Activated T-cell treated with anti-CD3 and anti-CD28 coated beads for 24 hours (primary cell): ENCODE measurements at places on chromosomes 4 and X.
A peak's percentile ranks its signal among the peaks of the same experiment; 100 is the strongest.

DNA sequence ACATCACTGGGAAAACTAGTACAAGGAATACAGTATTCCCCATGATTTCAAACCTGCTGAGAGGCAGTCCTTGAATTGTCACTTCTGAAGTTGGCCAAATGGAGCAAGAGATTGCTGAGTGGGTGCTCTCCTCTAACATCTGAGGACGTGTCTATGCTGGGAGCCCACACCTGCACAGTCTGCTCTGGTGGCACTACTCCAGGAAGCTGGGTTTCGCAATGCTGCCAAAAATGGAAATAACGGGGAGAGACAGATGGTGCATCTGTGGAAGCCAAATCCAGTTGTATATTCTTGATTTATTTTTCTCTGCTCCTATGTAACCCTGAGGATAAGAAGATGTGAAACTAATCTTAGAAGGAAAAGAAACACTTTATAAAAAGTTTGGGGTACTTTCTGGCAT is 240.1 kb upstream of the CTSO start:
- DNase-seq, result no peak

DNA sequence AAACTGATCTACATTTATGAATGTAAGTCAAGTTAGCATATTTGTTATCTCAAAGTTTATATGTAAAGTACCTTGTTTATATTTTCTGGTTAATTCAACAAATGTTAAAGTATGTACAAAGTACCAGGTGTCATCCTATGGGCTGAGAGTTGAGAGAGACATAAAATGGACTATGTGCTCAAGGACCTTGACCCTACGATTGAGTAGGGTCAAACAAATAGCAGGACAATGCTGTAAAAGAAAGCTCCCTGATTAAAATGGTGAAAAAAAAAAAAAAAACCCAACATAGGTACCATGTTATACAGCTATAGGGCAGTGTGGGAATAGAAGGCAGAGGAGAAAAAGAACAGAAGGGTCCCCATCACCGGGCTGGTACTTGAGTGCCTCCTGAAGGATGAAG is 123.4 kb downstream of the CDS1 start:
- no peak for DNase-seq

DNA sequence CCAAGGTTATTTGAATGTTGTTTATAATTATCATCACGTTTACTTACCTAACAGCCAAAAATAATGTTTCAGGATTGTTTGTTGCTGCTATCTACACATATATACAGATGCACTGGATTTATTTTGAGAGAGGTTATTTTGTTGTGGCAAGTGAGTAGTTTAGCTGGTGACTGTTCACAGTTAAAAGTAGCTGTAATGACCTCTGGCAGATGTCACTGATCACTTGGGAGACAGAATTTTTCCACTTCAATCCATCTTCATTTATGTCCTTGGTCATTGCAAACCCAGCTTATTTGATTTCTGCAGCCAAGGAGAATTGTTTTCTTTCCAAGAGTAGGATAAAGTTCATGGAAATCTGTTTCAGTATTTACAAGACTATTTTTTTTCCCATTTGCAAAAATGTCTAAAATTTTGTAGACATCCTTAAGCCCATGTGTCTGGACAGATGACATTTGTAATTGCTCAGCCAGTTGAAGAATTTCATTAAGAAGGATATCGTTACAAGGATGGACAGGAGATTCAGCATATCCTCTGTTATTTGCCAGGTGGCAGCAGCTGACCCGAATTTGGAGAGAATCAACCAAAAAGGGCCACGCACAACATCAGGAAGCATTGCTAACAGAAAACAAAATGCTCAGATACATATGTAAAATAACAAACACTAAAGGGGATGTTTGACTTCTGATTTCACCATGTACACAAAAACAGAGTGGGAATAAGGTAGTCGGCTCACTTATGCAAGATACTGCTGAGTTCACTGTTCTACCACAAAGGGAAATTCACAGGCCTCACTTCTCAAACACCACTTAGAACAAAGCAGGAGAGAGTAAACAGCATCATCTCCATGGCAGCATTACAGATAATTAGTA is 64.5 kb downstream of the GPRIN3 start:
- DNase-seq, result no peak

DNA sequence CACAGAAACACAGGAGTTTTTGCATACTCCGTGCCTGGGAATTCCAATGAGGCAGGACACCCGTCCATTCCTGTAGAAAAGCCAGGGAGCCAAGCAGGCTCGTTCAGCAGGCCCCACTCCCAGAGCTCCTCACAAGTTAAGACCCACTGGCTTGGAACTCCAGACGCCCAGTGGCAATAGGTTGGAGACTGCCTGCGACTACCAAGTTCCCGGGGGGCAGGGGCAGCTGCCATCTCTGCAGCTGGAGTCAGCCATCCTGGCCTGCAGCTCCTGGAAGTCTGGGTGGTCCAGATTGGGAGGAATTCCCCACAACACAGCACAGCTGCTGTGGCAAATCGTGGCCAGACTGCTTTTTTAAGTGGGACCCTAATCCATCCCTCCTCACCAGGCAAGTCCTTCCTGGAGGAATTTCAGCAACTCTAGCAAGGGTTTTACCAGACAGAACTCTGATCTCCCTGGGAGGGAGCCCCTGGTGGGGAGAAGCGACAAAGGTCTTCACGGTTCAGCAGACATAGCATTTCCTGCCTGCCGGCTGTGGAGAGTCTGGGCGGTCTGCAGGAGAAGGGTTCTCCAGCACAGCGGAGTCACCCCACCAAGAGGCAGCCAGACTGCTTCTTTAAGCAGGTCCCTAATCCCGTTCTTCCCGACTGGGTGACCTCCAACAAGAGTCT is 231.9 kb downstream of the STPG2 start:
- DNase-seq, result no peak

DNA sequence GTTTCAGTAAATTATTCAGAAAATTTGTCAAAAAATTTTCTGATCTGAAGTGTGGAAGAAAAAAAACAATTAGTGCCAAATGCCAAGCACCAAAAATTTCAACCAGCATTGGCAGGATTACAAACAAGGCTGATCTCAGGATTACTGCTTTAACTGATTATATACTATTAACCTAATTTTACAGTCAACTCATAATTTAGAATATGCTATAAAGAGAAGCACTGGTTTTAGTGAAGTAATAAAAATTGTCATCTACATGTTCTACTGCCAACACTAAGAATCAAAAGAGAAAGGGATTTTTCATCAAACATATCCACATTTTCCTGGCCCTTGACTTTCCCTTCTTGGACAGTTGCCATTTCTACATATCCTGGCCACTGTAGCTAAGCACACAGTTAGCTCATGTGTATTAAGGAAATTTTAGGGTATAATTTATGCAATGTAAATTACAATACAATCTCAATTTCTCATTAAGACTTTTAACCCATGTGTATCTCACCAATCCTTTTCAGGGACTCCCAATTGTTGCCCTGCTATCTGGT is 33.8 kb downstream of the THOC2 start:
- DNase-seq, result no peak

DNA sequence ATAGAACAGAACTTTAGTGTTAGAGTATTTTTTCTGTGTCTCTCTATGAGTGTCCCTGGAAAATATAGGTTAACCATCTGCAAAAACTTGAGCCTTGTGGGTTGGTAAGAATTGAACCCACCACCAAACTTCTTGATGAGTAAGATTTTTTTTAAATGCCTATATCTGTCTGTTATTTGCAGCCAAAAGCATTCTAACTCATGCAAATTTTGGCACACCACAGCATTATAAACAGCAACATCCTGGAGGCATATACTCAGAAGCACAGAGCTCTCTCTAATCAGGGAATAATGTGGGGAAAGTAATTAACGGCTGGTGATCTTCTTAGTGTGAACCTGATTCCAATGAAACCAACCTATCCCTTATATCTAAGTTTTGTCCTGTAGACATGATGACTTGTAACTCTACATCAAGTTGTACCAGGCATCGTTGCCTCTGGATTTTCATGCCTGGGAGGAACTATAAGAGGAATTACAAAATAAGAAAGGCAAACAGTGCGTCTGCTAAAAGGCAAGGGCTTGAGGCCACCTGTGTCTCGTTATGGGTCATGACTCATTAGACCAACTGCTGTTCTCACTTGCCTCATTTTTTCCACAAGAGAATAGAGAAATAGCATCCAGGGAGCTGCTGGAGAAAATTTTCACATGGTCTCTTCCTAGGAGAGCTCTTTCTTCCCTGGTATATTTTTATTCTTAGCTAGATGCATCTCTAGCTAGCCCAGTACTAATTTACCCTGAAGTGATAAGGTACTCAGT is 202.4 kb downstream of the CHIC2 start:
- no peak for DNase-seq

- no peak for DNase-seq
These were observed 1.8 kb downstream of the DKK2 start for GRCh38 chr4:107034091-107034995.

GRCh38 chr4:102451266-102451665 is 49.9 kb upstream of the NFKB1 start:
- DNase-seq, result no peak

GRCh38 chr4:188956566-188956965 is 817.3 kb downstream of the TRIML1 start:
- DNase-seq, result no peak

GRCh38 chrX:70592091-70592490 is 147.5 kb downstream of the DLG3 start:
- DNase-seq, result no peak

DNA sequence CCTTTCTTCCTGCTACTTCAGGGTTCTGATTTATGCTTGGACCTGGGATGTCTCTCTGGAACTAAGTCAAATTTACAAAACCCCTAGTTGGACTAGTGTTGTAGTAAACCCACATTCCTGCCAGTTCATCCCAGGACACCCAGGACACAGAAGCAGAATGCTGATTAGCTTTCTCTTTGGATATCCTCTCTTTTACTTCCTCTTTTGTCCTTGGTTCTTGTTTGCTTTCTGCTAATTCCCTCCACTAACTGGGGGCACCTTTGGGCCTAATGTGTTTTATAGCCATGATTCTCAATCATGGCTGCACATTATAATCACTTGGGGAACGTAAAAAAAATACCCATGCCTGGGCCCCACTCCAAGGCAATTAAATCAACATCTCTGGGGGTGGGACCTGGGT is 42.5 kb downstream of the LANCL3 start:
- DNase-seq, result no peak

- DNase-seq, result no peak
These were observed 271.2 kb upstream of the SMIM31 start for GRCh38 chr4:164482758-164483157.

DNA sequence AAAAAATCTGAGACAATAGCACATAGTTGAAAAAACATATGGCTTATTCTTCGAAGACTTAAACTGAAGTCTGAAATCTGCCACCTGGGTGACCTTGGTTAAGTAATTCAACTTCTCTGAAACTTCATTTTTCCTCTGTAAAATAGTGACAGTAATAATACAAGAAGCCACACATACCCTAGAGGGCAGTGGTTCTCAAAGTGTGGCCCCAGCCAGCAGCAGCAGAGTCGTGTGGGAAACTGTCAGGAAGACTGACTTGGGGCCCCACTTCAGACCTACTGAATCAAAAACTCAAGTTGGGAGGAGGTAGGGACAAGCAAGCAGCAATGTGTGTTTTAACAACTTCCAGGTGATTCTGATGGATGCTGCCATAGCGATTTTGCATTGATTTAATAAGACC is 249.9 kb downstream of the HNRNPD start:
- DNase-seq, result no peak

DNA sequence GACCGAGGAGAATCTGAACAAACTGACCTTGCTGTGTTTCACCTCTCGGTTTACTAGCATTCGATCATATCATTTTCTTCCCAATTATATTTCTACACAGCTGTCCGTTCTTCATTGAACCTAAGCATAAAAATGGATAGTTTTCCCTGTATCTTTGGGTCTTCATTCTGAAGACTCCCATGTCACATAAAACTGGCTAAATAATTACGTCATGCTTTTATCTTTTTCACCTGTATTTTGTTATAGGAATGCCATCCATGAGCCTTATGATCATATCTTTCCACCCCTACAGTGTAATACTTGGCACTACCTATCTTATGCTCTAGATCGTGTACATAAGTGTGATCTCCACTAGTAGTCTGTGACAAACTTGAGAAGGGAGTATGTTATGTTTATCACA is 456.1 kb downstream of the FGF13 start:
- DNase-seq, result no peak

DNA sequence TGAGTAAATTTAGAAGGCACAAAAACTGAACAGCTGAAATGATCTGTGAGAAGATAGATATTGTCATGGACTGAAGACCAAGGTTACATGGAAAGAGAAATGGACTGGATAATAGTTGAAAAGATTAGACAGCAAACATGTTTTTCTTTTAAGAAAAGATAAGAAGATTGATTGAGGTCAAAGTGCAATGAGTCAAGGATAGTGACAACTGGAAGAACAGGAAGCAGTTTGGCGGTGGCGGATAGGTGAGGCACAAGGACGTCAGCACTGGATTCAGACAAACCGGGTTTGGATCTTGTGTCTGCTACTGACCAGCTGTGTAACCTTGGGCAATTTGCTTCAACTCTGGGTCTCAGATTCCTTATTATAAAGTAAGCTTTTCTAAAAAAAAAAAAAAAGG is 2.0 kb upstream of the HPGD start:
- no peak for DNase-seq

GRCh38 chr4:128241425-128241913 is 46.1 kb downstream of the PGRMC2 start:
- no peak for DNase-seq

GRCh38 chrX:113793563-113793962 is 790.3 kb upstream of the HTR2C start:
- no peak for DNase-seq

DNA sequence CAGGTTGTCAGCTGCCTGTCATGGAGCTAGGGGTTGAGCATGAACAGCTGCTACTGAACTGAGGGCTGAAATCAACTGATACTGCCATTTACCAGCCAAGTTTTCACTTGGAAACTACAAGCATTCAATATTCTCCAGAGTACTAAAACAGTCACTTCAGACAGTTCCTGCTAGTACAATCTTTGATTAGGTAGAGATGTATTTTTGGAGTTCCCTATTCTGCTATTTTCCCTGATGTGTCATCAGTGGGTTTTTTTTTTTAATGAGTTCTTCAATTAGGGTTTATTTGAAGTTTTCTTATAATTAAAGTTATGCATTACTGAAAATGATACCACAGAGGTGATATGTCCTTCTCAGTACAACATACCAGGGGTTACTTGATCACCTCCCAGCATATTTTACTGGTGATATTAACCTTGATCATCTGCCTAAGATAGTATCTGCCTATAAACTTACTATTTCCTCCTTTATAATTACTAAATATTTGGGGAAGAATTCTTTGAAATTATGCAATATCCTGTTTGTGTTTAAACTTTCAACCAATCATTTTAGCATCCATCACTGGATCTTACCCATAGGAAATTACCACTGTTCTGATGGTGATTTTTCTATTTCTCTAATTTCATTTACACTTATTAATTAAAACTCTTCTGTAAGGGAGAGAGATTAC is 13.6 kb downstream of the PDCL2 start:
- no peak for DNase-seq

- peak; percentile 52 for DNase-seq
These were observed 69.7 kb downstream of the KLHL8 start for GRCh38 chr4:87150498-87151261.

GRCh38 chr4:98689507-98690174 is 31.2 kb upstream of the TSPAN5 start:
- no peak for DNase-seq

- peak; percentile 7 for DNase-seq
These were observed 91.3 kb upstream of the WDR44 start for GRCh38 chrX:118254611-118255010.

- DNase-seq, result no peak
These were observed 44.6 kb upstream of the TMEM164 start for GRCh38 chrX:109958266-109958665.

GRCh38 chrX:108420481-108420880 is 17.7 kb downstream of the COL4A6 start:
- DNase-seq, result no peak
